ENCODE measurements at places on chromosomes 11 and 22. TPM values are rescaled to one million over a fixed set of nuclear protein-coding genes. Genes with fewer than 3 reads are reported as not detected.

OR52I1 gene
- not detected for total RNA-seq

MIAT gene
- 0.64 TPM for total RNA-seq

MS4A14 gene
- total RNA-seq = 1.8 TPM

LRRC55 gene
- 0.21 TPM for total RNA-seq

TMPRSS13 gene
- total RNA-seq = 1.4 TPM

SHISAL1 gene
- 0.47 TPM for total RNA-seq

WNT7B gene
- total RNA-seq = 1.3 TPM

CHRM4 gene
- 0.22 TPM for total RNA-seq

OR4A16 gene
- not detected for total RNA-seq

RRM1 gene
- total RNA-seq = 23.9 TPM

MMP7 gene
- 751 TPM for total RNA-seq

SAA2 gene
- 0.59 TPM for total RNA-seq

MCHR1 gene
- total RNA-seq = 0.26 TPM

SELENOO gene
- total RNA-seq = 15.1 TPM

ENTHD1 gene
- not detected for total RNA-seq

MMP8 gene
- total RNA-seq = not detected

OR5AS1 gene
- not detected for total RNA-seq

IL18 gene
- total RNA-seq = 4.8 TPM

C1QTNF6 gene
- 3.3 TPM for total RNA-seq

ROBO4 gene
- 3.4 TPM for total RNA-seq

VSIG2 gene
- 2.1 TPM for total RNA-seq

KLHL35 gene
- total RNA-seq = 0.97 TPM

TPBGL gene
- 0.15 TPM for total RNA-seq

PAMR1 gene
- total RNA-seq = 1.3 TPM

MMP1 gene
- total RNA-seq = 0.72 TPM

TMEM191C gene
- total RNA-seq = 0.55 TPM

SCGB1D2 gene
- total RNA-seq = 0.47 TPM

ARHGAP42 gene
- 1.5 TPM for total RNA-seq

IGLL5 gene
- not detected for total RNA-seq

MYO7A gene
- total RNA-seq = 8.3 TPM

GGTLC2 gene
- total RNA-seq = not detected

ADORA2A gene
- 1.6 TPM for total RNA-seq

CYB5R2 gene
- total RNA-seq = 2.2 TPM

LIF gene
- total RNA-seq = 1.9 TPM

NELL1 gene
- not detected for total RNA-seq

MS4A2 gene
- total RNA-seq = 0.81 TPM

OTOG gene
- not detected for total RNA-seq

PLEKHB1 gene
- 16.4 TPM for total RNA-seq

FXYD6 gene
- total RNA-seq = 17.2 TPM

PDGFB gene
- 3.8 TPM for total RNA-seq

MSANTD2 gene
- total RNA-seq = 11.0 TPM

MIOX gene
- 0.54 TPM for total RNA-seq

MPZL3 gene
- 6.1 TPM for total RNA-seq

WBP2NL gene
- total RNA-seq = 1.6 TPM

SEPTIN5 gene
- 8.2 TPM for total RNA-seq

RFPL2 gene
- total RNA-seq = 0.08 TPM

NLRP14 gene
- not detected for total RNA-seq

NOX4 gene
- 1.1 TPM for total RNA-seq

CADM1 gene
- total RNA-seq = 20.9 TPM

TEX54 gene
- not detected for total RNA-seq

KDM4D gene
- total RNA-seq = 0.16 TPM

MS4A6E gene
- not detected for total RNA-seq

OR5AK2 gene
- not detected for total RNA-seq

LRRC75B gene
- total RNA-seq = 13.9 TPM

OR2AG1 gene
- total RNA-seq = not detected

OR4D5 gene
- 1.9 TPM for total RNA-seq
